CD4-positive, alpha-beta T cell treated with Interleukin-17A for 4 hours (primary cell): ENCODE measurements at places on chromosomes 6 and 20.

- DNase-seq: no peak
Measured at GRCh38 chr20:10771435-10772140, 97.8 kb upstream of the JAG1 start.

DNA sequence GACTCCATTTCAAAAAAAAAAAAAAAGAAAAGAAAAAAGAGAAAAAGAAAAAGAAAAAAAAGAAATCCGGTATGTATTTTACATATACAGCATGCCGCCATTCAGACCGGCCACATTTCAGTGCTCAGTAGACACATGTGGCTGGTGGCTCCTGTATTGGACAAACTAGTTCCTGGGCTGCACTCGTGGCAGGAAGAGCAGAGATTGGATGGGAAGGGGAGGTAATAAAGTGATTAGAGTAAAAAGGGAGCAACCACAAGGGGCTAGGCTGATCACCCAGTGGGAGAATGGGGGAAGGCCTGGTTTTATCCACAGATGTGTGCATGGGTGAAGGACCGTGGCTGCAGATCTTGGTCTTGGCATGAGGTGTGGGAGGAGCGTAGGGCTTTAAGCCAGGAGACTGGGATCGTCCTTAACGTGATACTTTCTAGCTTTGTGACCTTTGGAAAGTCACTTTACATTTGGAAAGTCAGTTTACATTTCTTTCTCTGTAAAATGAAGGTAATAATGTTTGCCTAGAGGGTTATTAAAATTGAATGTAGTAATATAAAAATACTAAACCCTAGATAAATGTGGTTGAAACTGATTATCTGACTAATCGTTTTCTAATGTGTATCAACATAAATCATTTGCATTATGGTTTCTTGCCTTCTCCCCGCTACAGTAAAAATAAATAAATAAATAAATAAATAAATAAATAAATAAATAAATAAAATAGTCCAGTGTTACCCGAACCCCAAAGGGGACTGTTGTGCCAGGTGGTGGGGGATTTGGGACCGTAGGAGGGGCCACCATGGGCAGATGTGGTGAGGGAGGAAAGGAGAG, 869 bp upstream of the TRIM15 start:
- no peak for DNase-seq

DNA sequence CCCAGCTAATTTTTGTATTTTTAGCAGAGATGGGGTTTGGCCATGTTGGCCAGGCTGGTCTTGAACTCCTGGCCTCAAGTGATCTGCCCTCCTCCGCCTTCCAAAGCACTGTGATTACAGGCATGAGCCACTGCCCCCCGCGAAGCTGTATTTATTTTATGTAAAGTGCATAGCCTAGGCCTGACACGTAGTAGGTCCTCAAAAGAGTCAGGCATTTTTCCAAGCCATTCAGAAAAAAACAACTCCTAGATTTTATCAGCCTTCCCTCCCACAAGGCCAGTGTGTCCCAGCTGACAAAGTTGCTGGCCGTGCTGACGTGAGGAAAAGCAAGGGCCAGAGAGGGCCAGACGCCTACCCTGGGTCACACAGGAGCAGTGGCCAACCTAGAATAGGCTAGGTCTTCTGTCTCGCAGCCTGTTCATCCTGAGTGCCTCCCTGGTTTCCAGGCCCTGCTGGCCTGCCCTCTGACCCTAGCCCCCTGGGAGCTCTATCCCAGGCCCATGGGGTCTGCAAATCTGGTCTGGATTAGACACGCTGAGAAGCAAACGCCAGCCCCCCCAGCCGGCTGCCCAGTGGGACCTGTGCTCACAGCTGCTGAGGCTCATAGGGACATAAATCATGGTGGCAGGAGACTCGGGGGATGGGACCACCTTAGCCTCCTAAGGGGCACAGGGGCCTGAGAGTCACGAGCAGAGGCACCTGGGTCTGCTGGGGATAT, 11.8 kb downstream of the TCF15 start:
- no peak for DNase-seq

DNA sequence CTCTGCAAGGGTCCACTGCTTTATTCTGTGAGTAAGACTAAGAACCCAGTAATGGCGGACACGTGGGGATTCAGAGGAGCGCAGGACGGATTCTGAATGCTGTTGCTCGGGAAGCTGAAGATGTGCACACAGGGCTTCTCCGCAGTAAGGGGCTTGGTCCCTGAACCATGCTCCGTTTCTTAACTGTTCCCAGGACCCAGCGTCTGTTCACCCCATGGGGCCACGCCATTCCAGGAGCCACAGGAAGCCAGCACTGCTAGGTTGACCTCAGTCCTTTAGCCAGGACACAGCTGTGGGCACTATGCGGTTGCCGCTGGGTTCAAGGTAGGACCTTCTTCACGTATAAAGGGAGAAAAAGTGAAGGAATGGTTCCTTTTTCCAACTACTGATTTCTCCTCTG, 59.8 kb downstream of the IRF4 start:
- DNase-seq: no peak

DNA sequence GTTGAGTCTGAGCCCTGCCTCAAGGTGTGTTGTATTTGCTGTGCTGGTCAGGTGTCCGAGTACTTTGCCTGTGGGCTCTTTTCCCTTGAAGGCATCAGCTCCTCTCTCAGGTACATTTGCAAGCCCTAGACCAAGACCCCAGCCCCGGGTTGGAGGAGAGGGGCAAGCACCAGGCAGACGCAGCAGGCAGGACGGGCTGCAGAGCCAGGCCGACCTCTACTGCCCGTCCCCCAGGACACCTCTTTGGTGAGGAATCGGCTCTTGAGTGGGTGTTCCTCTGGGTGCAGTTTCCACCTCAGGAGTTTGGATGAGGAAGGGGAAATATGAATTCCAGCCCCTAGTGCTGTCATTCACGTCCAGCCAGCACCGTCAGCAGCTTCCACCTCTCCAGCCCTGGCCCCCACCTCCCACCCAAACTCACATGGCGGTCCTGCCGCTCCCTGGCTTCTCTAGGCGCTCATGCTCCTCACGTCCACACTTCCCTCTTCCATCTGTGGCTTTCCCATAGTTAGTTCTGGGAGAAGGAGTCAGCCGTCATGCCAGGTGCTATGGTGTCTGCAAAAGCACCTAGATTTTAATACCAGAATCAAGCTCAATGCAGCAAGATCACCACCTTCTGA, 183.9 kb downstream of the DLL1 start:
- no peak for DNase-seq

DNA sequence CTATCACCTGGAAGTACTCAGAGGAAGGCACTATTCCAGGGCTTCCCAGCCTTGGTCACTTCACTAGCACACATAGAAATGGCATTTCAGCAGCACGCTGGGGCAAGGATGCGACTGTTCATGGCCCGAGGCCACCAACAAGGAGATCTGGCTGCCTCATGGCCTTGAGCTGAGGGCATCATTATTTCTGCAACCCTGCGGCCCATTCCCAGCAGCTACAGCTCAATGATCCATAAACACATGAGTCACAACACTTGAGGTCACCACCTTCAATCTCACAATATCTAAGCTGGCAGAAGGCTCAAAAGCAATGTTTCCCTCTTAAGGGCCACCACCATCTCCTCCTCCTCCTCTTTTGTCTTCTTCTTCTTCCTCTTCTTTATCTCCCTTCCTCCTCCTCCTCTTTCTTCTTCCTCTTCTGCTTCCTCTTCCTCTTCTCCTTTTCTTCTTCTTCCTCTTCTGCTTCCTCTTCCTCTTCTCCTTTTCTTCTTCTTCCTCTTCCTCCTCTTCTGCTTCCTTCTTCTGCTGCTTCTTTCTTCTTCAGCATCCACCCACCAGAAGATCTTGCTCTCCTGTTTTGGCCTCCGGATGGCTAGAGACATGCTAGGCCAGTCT, 382.9 kb upstream of the CNR1 start:
- no peak for DNase-seq

GRCh38 chr20:43442282-43442880, 15.3 kb upstream of the SRSF6 start:
- no peak for DNase-seq

DNA sequence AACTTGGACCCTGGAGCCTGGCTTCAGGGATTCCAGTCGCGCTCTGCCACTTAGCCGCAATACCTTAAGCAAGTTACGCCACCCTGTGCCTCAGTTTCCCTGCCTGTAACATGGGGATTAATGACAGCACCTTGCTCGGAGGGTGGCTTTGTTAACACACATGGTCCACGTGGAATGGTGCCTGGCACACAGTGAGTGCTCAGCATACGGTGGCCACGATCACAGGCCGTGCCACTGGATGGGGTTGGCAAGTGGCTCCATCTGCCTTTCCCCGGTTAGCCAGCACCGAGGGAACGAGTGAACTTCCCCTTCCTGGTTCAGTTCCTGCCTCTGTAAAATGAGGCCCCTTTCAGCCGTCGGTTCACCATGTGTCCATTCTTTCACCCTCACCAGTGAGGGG, 17.2 kb downstream of the C6orf132 start:
- DNase-seq: no peak

DNA sequence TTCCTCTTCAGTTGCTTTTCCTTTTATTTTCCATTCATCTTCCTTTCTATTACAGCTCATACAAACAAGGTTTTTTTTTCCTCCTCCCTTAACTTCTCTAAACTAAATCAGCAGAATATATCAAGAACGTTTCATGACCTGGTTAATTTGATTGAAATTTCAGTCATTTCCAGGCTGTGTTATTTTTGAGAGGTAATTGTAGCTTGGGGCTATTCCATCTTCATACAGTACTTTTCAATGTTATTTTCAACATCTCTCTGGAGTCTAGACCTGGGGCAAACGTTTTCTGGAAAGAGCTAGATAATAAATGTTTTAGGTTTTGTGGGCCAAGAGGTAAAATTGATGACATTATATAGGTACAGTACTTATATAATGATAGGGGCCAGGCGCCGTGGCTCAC, 4.0 kb upstream of the SLC23A2 start:
- DNase-seq: no peak

DNA sequence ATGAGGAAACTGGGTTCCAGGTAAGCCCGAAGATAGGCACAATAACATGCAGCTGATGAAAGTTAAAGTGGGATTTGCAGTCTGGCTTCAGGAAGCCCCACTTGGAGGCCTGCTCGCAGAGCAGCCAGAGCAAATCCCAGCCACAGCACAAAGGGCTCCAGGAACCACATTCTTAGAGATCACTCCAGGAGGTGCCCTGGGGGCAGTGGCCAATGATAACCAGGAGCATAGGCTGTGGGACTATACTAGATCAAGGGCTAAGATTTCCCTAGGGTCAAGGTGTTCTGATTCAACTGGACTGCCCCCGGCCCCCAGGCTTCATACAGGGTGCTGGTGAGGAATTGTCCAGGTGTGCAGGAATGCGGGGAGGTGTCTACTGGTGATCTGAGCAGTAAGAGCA, 133.9 kb upstream of the PTPRT start:
- DNase-seq: no peak

DNA sequence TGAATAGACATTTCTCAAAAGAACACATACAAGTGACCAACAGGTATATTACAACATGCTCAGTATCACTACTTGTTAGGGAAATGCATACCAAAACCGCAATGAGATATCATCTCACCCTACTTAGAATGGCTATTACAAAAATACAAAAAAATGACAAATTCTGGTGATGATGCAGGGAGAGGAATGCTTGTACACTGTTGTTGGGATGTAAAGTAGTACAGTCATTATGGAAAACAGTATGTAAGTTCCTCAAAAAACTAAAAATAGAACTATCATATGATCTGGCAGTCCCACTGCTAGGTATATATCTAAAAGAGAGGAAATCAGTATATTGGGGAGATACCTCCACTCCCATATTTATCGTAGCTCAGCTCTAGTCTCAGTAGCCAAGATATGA, 10.9 kb upstream of the SLC17A5 start:
- DNase-seq: no peak

- DNase-seq: no peak
Measured at GRCh38 chr20:10806539-10806938, 132.7 kb upstream of the JAG1 start.

DNA sequence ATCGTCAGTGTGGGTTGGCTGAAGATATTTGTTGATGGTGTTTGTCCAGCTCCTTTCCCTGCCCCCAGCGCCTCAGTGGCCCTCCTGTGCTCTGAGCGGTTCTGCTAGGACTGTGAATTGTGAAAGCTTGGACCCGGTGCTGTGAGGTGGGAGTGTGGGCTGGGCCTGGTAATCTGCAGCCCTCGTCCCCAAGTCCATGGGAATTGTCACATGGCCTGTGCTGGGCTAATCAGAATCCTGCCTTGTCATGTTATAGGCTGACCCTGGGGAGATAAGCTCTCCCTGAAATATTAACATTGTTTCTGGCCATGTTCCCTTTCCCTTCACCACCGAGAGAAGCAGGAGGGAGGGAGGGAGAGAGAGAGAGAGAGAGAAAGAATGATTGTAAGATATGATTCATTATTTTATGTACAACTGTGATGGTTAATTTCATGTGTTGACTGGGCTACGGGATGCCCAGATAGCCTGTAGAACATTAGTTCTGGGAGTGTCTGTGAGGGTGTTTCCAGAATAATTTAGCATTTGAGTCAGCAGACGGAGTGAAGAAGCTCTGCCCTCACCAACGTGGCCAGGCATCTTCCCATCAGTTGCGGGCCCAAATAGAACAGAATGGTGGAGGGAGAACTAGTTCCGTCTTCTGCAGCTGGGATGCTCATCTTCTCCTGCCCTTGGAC, 62.4 kb downstream of the TFAP2C start:
- DNase-seq: no peak

- DNase-seq: peak; percentile 63
Measured at GRCh38 chr20:33914919-33915318, 78.8 kb upstream of the RALY start.

DNA sequence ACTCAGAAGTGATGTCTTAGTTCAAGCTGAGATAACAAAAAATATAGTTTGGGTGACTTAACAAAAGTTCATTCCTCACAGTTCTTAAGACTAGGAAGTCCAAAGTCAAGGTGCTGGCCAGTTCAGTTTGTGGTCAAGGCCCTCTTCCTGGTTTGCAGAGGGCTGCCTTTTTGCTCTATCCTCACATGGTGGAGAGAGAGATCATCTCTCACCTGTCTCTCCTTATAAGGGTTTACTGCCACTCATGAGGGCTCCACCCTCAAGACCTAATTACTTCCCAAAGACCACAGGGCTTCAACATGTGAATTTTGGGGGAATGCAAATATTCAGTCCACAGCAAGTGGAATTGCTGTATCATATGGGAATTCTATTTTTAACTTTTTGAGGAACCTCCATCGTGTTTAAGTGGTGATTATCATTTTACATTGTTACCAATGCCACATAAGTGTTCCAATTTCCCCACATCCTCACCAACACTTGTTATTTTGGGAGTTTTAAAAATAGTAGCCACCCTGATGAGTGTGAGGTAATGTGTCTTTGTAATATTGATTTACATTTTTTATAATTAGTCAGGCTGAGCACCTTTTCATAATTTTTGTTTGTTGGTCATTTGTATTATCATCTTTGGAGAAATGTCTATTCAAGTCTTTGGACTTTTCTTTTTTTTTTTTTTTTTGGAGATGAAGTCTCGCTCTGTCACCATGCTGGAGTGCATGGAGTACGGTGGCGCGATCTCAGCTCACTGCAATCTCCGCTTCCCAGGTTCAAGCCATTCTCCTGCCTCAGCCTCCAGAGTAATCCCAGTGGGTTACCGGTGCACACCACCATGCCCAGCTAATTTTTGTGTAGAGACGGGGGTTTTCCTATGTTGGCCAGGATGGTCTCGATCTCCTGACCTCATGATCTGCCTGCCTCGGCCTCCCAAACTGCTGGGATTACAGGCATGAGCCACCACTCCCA, 112.2 kb downstream of the SESN1 start:
- no peak for DNase-seq
